ENCODE measurements at places on chromosomes 12 and 14.

- peak; percentile 57 for DNase-seq
Measured at GRCh38 chr12:100554608-100555077, 18.8 kb upstream of the GAS2L3 start.

DNA sequence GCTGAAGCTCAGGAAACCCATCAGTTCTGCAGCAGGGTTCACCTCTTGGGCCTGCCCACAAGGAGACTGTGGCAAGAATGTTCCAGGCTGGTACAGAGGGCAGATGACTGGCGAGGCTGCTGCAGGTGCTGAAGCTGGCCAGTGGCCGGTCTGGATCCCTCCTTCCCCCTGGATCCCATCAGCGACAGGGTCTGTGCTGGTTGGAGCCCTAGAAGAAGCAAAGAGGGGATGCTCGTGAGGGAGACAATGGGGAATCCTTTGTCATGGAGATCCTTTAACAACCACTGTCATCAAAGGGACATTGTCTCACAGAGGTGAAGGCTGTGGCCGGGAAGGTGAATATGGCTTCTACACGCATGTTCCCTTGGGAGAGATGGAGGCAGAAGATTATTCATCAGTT is 211.4 kb upstream of the TMEM132C start:
- DNase-seq: no peak

DNA sequence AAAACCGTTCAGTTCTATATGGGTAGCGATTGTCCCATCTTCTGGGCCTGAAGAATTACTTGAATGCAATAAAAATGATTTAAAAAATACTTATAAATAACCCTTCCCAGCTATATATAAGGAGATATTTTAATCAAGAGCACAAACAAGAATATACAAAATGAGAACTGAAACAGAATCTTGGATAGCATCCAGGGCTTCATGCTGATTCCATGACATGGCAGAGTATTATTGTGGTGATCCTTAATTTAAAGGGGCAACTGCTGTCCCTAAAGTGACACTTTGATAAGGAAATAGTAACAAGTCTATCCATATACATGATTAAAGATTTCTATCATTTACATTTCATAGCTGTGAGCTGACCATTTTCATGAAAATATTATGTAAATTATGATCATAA is 18.8 kb downstream of the WBP11 start:
- no peak for DNase-seq

DNA sequence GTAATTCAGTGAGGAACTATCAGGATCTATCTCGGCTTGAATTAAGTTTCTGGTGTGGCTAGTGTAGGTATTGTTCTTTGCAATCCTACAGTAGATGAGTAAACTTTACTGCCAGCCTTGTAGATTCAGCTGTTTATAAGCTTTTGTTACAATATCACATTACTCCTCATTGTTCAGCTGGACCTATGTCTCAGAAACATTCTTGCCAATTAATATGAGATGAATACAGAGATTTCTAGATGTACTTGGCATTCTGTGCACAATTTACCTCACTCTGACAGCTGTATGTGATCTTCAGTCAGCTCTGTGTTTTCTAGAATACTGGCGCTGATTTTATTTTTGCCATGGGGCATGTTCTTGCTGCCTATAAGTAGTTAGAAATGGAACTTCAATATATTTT is 55.7 kb downstream of the METTL25 start:
- DNase-seq: no peak

- DNase-seq: no peak
Measured at GRCh38 chr12:65699251-65699650, 125.0 kb upstream of the HMGA2 start.

GRCh38 chr12:116533343-116534251 is 25.6 kb upstream of the MAP1LC3B2 start:
- peak; percentile 57 for DNase-seq

GRCh38 chr12:115264605-115265004 is 580.6 kb upstream of the TBX3 start:
- no peak for DNase-seq

DNA sequence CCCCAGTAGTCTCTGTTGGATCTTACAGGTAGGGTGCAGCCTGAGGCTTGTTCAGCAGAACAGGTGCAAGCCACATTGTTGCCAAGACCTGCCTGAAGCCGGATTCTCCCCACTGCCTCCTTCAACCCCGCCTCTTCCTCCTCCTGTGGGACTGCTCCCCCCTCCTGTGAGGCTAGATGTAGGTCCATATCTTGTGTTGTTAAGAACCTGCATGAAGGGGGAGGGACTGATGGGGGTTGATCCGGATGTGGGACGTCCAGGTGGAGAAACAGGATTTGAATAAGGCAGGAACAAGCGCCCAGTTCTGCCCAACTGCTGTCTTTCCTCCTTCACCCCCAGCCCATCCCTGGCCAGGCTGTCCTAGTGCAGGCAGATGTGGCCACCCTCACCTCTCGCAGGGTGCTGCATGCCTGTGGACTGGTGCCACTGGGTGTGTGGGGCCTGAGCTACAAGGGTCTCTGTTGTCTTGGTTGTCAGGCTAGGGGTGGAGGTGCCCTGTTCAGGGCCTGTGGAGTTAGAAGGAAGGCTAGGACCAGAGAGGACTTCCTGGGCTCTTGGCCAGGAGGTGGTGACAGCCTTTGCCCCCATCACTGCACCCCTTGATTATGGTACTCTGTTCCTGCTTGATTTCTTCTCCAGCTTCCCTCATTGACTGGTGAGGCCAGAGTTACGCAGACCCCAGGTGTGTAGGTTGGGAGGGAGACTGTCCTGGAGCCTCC is 1.4 kb downstream of the NR4A1 start:
- no peak for DNase-seq

- DNase-seq: no peak
Measured at GRCh38 chr12:119683413-119683812, 15.5 kb downstream of the PRKAB1 start.

Measured in MM.1S (cell line).